ENCODE measurements at places on chromosomes 11 and 22.

DNA sequence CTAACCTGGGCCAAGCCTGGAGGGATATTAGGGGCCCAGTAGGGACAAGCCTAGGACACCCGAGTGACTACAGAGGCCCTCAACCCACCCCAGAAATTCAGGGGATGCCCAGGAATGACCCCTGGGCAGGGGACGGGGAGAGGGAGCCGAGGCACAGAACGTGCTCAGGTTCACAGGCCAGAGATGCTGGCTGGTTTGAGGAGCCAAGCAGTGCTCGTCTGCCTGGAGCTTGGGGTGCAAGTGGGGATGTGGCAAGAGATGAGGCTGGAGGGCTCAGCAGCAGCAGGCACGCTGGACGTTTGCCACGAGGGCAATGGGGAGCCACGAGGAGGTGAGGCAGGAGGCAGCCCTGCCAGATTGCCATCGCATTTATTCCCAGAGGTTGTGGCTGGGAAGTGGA, 34.0 kb upstream of the EMID1 start:
- DNase-seq: no peak

DNA sequence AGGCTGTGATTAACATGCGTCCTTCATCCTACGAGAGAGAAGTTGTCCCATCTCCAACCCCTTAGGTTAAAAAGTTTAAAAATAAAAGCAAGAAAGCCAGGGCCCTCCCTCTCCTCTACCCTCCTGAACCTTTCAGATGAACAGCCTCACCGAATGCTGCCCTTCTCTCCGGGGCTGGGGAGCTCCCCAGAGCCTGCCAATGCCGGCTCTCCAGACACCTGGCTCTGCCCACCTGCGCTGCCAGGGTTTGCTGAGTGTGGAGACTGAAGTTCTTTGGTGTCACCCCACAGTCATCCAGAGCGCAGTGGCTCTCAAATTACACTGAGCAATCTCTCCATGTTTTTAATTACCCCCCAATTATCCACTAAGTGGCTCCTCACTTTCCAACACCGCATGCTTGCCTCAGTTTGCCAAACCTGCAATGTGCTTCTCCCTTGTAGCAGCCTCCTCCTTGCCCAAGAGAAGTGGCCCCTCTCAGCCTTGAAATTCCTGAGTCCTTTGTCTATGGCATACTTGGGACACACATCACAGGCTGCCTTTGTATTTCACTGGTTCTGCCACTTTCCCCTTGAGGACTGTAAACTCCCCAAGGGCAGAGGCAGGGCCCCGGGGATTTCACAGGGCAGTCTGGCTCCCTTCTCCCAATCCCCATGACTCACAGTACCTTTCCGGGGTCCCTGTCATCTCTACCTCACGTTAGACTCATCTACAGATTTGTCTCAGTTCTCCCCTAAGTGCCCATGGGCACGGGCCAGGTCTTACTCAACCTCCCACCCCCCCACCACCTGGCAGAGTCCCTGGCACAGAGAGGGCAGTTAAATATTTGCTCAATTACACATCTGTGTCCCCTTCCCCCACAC, 2.0 kb downstream of the MYH9 start:
- no peak for DNase-seq

GRCh38 chr11:2768471-2769408, 68.9 kb upstream of the KCNQ1OT1 start:
- no peak for DNase-seq

DNA sequence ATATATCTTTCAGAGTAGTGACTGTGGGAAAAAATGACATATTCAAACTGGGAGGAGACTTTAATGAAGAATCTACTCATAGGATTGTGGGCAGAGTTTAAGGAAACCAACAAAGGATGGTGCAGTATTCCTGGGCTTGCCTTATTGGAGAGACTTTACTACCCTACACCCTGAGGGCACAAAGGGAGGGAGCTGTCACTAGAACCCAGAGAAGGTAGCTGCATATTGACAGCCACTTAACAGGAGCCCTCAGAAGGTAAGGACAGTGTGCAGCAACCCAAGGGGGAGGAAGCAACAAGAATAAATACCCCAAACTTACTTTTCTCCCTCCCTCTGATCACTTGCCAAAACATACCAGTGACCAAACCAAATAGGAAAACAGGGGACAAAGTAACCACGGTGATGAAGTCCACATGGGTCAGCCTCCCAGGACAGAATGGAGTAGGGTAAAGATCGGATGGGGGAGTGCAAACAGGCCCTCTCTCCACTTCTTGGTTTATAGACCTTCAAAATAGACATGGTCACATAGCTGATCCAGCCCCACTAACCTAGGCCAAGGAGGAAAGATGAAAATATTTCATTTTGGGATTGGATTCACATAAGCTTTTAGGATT, 121.8 kb upstream of the SESN3 start:
- no peak for DNase-seq

DNA sequence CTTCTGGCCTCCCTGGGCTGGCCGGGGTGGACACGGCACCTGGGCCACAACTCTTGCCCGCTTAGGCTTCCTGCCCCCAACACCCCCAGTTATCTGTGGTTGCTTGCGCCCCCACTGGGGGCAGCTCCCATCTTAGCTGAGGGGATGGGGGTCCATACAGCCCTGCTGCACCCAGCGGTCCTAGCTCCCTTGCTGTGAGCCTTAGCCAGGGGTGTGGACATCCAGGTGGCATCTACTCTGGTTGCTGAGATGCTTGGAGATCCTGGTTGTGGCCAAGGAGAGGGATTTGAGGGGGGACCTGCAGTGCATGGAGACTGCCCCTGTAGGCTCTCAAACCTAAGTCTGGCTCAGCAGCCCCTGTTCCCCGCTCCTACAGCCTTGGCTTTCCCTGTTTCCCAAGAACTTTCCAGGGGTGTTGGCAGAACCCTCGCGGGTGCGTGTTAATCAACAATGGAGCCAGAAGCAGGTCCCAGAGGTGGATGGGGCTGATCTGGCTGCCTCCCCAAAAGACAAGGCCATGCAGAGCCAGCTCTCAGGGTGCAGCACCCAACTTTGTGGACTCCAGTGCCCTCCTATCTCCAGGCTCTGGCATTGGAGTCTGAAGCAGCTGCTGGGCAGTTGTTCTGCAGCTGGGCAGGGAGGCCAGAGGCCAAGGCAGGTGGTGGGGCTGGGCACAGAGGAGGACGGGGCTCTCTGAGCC, 3.3 kb downstream of the KCNQ1 start:
- no peak for DNase-seq

- no peak for DNase-seq
These were observed 5.9 kb downstream of the YPEL4 start for GRCh38 chr11:57643802-57644201.

DNA sequence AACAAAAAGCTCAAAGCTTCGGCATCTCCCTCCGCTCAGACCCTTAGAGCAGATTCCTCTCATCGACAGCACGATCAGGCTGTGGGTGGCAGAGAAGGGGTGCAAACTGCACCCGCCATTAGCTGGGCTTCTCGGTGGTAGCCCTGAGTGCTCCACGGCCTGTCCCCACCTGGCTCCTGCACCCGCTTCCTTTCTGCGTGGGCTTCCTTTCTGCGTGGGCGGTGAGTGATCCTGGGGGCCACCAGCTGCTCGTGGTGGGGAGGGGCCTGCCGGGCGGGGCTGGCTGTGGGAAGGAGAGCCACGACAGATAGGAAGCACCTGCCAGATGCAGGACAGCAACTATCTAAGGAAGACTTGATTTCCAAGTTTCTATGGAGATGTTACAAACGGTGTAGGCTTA, 55.0 kb downstream of the BRD1 start:
- no peak for DNase-seq

- no peak for DNase-seq
These were observed 335.8 kb upstream of the DDI1 start for GRCh38 chr11:103700622-103701021.

- no peak for DNase-seq
These were observed 594.5 kb downstream of the NTM start for GRCh38 chr11:131964698-131965483.

DNA sequence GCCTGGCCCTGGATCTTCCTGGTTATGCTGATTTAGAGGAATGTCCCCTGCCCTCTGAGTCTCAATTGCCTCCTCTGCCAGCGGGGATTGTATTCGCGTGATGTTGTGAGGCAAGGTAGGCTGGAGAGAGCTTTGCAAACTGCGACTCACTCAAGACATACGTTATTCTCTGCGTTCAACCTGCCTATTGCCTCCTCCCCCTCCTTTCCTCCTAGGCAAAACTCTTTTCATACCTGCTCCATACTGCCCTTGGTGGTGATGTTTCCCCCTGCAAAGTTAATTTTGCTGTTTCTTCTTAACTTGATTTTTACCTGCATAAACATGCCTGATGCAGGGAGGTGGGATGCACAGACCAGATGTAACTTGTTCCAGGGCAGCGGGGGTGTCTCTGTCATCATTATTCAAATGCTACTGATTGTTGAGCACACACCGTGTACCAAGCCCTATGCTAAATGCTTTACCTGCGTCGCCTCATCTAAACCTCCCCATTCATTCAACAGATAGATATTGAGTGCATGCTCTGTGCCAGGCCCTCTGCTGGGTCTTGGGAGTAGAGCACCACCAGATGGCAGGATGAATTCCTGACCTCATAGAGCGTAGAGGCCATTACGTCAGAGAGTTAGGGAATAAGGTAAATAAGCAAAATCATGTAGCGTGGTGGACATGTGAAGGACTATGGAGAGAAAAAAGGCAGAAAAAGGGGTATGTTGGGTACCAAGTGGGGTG, 29.0 kb downstream of the SGSM1 start:
- DNase-seq: no peak

DNA sequence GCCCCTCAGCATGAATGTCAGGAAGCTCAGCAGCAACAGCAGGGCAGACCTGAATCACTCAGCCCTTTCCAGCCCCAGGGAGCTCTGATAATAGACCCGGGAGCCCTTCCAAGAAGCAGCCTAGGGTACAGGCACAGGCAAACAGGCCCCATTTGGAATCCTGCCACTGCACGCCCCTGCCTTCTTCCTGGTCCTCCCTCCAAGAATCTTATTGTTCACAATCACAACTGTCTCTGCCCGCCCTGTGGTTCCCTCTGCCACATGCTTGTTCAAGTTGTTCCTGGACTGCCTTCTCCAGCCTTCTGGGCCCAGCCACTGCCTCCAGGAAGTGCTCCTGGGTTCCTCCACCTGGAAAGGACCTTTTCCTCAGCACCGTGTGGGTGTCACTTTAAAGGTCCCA, 54.6 kb downstream of the LRRC32 start:
- no peak for DNase-seq

DNA sequence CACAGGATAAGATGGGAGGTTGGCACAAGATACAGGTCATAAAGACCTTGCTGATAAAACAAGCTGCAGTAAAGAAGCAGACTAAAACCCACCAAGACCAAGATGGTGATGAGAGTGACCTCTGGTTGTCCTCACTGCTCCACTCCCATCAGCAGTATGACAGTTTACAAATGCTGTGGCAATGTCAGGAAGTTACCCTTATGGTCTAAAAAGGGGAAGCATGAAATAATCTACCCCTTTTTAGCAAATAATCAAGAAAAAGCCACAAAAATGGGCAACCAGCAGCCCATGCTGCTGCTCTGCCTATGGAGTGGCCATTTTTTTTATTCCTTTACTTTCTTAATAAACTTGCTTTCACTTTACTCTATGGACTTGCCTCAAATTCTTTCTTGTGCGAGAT, 8.7 kb upstream of the PIWIL4 start:
- DNase-seq: no peak

- DNase-seq: no peak
These were observed at the start of gene KCNJ11 for GRCh38 chr11:17388609-17389210. TSS of gene KCNJ11 (minus strand) at chr11:17388659. CDS start at chr11:17388091, 568 bp downstream.

DNA sequence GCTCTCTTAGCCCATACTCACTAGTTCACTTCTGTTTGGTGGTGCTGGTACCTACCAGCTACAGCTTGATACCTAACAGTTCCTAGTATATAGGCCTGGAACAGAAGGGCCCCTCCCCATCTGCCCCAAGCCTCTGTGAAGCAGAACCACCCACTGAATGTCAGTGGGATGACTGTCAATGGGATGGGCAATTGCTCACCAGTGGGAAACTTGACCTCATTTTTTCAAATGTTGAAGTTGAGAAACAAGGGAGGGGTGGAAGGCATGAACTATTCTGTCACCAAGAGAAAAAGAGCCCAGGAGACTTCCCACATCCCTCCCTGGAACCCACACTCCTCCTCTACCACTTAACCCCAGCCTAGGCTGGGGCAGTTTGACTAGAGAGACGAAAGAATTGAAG, at the start of gene NLRP10:
Gene NLRP10, minus strand, starts transcription at position 62 of the 400 bp plus-strand sequence. CDS start 1,952 bp downstream, outside the sequence.
- no peak for DNase-seq
